Globus pallidus (tissue), 1 donor: ENCODE measurements at places on chromosomes 2 and 18.

DNA sequence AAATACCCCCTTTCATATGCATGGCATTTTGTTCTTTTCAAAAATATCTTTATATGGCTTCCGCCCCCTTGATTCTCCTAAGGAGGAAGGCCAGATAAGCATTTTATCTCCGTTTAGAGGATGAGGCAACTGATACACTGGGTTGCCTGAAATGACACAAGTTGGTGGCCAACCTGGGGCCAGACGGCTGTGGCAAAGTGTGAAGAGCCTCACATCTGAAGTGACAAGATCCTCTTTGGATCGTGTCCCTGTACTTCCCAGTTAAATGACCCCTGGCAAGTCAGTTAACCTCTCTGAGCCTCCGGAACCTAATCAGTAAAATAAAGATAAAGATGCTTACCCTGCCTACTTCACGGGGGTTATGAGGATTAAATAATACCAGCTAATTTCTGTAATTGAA is 4.6 kb downstream of the SETBP1 start:
- DNase-seq: no peak

- no peak for DNase-seq
These were observed 130.6 kb downstream of the TWIST2 start for GRCh38 chr2:238978497-238978896.

- DNase-seq: no peak
These were observed 9.6 kb downstream of the PTPRM start for GRCh38 chr18:7576685-7577084.

- DNase-seq: no peak
These were observed 89.1 kb upstream of the LHCGR start for GRCh38 chr2:48844417-48845155.

- no peak for DNase-seq
These were observed 94.5 kb upstream of the TTC39C start for GRCh38 chr18:23920054-23920453.

- no peak for DNase-seq
These were observed 42.1 kb upstream of the GPR39 start for GRCh38 chr2:132374551-132374950.

- no peak for DNase-seq
These were observed 65.3 kb upstream of the OTOS start for GRCh38 chr2:240205772-240206171.

GRCh38 chr2:212299943-212300342 is 238.7 kb downstream of the ERBB4 start:
- DNase-seq: no peak

GRCh38 chr2:174259981-174260380 is 11.6 kb upstream of the OLA1 start:
- DNase-seq: no peak

- no peak for DNase-seq
These were observed 30.4 kb upstream of the KLHL29 start for GRCh38 chr2:23354554-23354953.

GRCh38 chr2:136297994-136298393 is 180.0 kb upstream of the CXCR4 start:
- DNase-seq: no peak

DNA sequence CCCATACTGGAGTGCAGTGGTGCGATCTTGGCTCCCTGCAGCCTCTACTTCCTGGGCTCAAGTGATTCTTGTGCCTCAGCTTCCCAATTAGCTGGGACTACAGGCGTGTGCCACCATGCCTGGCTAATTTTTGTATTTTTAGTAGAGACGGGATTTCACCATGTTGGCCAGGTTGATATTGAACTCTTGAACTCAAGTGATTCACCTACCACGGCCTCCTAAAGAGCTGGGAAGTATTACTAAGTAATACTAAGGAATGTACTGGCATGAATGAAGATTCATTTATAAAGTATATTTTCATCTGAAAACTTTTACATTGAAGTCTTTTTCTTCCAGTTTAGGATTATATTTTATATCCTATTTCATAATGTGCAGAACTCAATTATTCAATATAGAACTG is 38.1 kb downstream of the NUP35 start:
- no peak for DNase-seq

DNA sequence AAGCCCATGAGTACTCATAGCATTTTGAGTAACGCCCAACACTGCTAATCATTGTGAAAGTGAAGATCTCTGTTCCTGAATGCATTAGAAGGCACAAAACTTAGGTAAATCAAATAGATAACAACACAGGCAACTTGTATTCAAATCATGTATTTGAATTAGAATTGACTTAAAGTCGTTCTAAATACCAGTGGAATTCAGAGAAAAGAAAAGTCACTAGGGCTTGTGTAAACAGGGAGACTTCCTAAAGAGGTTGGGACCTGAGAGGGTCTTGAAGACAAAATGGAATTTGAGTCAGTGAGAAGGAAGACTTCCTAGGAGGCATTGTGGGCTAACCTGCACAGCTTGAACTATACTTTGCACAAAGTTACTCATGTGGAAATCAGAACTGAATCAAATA is 127.2 kb downstream of the CTNNA2 start:
- no peak for DNase-seq

DNA sequence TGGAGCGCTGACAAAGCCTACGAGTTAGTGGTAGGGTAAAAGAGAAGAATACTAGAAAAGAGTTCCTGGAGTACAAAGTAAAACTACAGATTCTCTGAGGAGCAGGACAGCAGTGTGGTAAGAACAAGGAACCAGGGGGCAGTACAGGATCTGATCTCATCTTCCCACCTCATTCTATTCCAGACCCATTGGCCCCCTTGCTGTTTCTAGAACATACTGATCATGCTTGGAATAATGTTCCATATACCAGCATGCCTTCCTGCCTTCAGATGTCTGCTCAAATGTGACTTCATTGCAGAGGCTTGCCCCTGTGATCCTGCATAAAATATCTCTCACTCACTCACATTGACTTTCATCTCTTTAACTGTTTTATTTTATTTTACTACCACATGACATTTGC is 19.3 kb downstream of the MSGN1 start:
- no peak for DNase-seq

DNA sequence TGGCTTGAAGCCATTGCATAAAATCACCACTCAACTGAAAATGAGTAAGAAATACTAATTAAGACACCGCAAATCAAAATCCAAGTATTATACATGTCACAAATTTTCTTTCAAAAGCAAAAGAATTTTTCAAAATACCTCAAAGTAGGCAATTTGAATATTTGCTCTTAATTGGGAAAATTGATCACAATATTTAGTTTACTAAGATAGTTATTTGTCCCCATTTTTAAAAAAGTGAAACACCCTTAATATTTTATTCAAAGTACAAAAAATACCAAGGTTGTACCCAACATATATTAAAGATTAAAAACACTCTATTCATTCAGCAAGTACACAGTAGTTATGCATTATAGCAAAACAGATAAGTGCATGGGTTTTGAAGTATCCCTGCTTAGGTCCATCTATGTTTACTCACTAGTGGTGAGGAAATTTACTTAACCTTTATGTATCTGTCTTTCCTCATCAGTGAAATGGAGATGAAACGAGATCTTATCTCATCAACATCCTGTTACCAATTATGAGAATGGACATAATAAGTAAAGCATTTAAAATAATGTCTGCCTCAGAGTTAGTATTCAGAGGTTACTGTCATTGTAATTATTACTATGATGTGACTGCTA is 35.1 kb downstream of the VPS54 start:
- no peak for DNase-seq

DNA sequence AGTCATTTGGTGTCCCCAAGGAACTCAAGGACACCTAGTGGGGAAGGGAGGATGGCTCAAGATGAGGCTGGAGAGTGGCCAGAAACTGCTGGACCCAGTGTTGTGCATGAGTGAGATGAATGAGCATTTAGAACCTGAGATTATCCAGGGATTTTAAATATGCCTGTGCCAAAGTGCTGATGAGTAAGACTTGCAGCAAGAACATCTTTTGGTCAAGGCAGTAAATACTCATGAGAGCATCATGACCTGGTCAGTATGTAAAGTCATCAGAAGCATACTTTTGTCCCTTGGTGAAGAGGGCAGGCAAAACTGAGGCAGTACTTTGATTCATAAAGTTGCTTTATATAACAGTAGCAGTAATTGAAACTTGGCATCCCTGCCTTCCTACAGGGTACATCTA is 3.1 kb upstream of the SPP2 start:
- DNase-seq: no peak

- DNase-seq: no peak
These were observed 4.9 kb downstream of the MBOAT2 start for GRCh38 chr2:8998418-8999101.

DNA sequence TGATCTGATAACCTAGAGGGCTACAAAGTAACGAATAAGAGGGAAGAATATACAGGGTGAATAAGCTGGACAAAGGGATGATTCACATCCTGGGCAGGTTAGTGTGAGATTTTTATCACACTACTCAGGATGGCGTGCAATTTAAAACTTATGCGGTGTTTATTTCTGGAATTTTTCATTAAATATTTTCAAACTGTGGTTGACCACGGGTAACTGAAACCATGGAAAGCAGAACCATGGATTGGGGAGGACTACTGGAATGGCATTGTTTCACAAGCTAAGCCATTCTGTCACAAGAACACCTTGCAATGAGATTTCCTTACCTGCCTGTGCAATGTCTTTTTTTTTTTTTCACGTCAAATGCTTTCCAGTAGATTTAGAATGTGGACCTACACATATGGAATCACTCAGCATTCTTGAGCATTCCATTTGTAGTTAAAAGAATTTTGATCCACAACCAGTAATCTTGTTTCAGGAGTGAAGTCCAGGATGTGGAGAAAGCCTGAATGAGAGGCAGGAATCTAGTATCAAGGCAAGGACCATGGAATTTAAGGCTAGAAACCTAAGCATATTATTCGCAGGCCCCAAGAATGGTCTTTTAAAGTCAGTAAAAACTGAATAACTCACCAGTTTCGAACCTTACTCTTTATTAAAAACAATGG is 8.0 kb upstream of the CDK15 start:
- DNase-seq: no peak

GRCh38 chr2:219078951-219079350 is 18.2 kb upstream of the IHH start:
- DNase-seq: no peak

- DNase-seq: no peak
These were observed 174.8 kb downstream of the EN1 start for GRCh38 chr2:118672571-118673158.

- DNase-seq: no peak
These were observed 25.1 kb downstream of the KDM3A start for GRCh38 chr2:86466306-86466705.

- no peak for DNase-seq
These were observed 7.6 kb downstream of the NBAS start for GRCh38 chr2:15553519-15553918.

GRCh38 chr2:229153951-229154350 is 117.1 kb downstream of the PID1 start:
- no peak for DNase-seq
